Esophagus muscularis mucosa (tissue), 4 donors: ENCODE measurements at places on chromosomes 13 and 19. TPM values are rescaled to one million over a fixed set of nuclear protein-coding genes. Genes with fewer than 3 reads are reported as not detected.

Gene FUT3
- not detected for total RNA-seq

Gene SIGLEC9
- total RNA-seq: 2.0 TPM

Gene LRRC25
- total RNA-seq: 5.8 TPM

Gene NCAN
- total RNA-seq: not detected

Gene MTRF1
- total RNA-seq: 9.8 TPM

Gene ZNF850
- total RNA-seq: 1.7 TPM

Gene SWSAP1
- total RNA-seq: 1.7 TPM

Gene LDLR
- total RNA-seq: 258 TPM

Gene ENOX1
- total RNA-seq: 14.1 TPM

Gene FSD1
- not detected for total RNA-seq

DNA sequence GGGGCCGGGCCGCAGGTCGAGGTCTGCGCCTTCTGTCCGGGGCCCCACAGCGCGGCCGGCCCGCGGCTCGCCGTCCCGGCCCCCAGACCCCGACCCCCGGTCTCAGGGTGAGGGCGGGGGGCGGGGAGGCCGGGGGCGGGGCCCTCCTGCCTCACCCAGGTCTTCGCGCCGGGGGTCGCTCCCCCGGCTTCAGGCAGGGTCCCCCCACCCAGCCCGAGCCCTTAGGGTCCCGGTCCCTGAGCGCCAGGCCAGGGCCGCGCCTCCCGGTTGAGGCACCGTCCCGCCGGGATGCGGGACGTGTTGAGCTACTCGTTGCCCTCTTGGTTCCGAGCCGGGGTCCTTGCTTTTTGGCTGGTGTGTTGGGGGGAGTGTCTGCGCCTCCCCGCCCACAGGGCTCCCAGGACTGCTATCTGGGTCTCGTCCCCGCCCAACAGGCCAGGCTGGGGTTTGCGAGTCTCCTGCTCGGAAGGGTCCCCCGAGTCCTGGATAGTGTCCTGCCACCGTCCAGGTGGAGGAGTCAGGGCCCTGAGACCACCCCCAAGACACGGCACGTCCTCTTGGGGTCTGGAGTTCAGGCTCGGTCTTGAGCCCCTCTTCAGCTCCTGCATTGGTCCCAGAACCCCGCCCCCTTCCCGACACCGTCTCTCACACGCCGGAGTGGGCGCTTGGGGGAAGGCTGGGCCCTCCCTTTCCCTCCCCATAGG is 452 bp downstream of the PIAS4 start:
- H3K36me3 ChIP-seq: peaks cover 2% of the 10 kb centered on the region
- no peaks in the 10 kb centered on the region for H3K27me3 ChIP-seq
- peaks cover 60% of the 10 kb centered on the region for H3K4me1 ChIP-seq
- peak overlapping the region; percentile 95 for H3K27ac ChIP-seq

DNA sequence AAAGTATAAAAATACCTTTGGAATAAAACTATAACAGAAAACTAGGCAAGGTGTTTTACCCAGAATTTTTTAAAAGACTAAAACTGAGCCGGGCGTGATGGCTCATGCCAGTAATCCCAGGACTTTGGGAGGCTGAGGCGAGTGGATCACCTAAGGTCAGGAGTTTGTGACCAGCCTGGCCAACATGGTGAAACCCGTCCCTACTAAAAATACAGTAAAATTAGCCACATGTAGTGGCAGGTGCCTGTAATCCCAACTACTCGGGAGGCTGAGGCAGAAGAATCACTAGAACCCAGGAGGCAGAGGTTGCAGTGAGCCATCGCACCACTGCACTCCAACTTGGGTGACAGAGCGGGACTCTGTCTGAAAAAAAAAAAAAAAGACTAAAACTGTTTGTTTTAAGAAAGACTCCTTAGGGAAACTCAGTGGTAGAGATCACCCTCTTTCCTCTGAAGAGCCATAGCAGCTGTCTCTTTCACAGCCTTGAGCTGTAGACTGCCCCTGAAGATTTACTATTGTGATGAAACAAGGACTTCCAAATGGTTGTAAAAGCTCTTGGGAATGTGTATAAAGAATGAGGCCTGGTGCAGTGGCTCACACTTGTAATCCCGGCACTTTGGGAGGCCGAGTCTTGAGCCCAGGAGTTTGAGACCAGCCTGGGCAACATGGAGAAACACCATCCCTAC is 14.7 kb upstream of the KCTD4 start:
- peaks cover 15% of the 10 kb centered on the region for H3K4me1 ChIP-seq
- no peak for DNase-seq
- no peak overlapping the region for H3K27ac ChIP-seq
- no peaks in the 10 kb centered on the region for H3K27me3 ChIP-seq
- no peaks in the 10 kb centered on the region for H3K36me3 ChIP-seq

DNA sequence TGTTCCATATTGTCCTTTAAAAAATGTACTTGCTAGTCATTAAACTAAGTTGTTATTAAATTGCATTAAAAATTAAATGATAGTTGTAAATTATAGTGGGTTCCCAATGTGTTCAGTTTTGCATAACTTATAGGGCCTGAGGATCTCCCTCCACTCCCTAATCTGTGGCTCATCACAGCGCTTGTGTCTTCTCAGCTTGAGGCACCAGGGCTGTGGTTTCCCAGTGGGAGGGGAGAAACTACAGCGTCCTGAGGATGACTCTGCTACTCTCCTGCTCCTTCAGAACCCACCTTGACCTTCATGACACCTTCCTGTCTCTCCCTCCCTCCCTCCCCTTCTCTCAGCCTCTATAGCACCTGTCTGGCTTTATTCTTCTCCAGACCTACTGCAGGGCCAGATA is 1.4 kb downstream of the SGCG start:
- H3K27ac ChIP-seq: no peak overlapping the region
- DNase-seq: no peak
- H3K4me1 ChIP-seq: no peaks in the 10 kb centered on the region
- no peaks in the 10 kb centered on the region for H3K36me3 ChIP-seq
- H3K4me3 ChIP-seq: no peak overlapping the region

GRCh38 chr19:16261584-16262368 is 62.9 kb upstream of the KLF2 start:
- H3K4me3 ChIP-seq: no peak overlapping the region
- no peak overlapping the region for H3K27ac ChIP-seq
- no peaks in the 10 kb centered on the region for H3K36me3 ChIP-seq
- H3K4me1 ChIP-seq: peaks cover 27% of the 10 kb centered on the region
- DNase-seq: no peak

- DNase-seq: no peak
- peaks cover 36% of the 10 kb centered on the region for H3K4me1 ChIP-seq
- peaks cover 34% of the 10 kb centered on the region for H3K27me3 ChIP-seq
- H3K4me3 ChIP-seq: peak overlapping the region; percentile 30
- H3K27ac ChIP-seq: no peak overlapping the region
Observed at GRCh38 chr19:590396-590745, 690 bp downstream of the HCN2 start.

DNA sequence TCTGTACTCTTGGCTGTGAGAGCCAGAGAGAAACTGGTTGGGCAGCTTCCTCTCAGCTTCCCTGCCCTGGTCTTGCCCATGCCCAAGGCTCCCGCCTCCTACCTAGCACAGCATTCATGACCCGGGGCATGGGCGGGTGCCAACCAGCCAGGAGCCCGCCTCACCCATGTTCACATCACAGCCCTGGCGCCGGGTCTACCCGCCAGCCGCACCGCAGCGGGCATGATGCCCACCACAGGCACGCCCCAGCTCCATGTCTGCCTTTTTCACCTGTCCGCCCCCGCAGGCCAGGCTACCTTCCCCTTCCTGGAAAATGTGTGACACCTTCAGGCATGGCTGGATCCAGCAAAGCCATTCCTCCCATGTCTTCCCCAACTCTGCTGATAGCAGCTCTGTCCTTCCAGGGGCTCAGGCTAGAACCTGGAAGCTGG is 42.1 kb downstream of the PTPRS start:
- H3K27ac ChIP-seq: no peak overlapping the region
- no peak overlapping the region for H3K4me3 ChIP-seq
- no peaks in the 10 kb centered on the region for H3K27me3 ChIP-seq
- no peaks in the 10 kb centered on the region for H3K36me3 ChIP-seq
- H3K4me1 ChIP-seq: no peaks in the 10 kb centered on the region

- no peaks in the 10 kb centered on the region for H3K36me3 ChIP-seq
- no peaks in the 10 kb centered on the region for H3K27me3 ChIP-seq
Observed at GRCh38 chr13:38849315-38849714, 141.3 kb downstream of the STOML3 start.

- DNase-seq: no peak
- peaks cover 65% of the 10 kb centered on the region for H3K4me1 ChIP-seq
Observed at GRCh38 chr13:46648166-46648607, 95.2 kb downstream of the LRCH1 start.

DNA sequence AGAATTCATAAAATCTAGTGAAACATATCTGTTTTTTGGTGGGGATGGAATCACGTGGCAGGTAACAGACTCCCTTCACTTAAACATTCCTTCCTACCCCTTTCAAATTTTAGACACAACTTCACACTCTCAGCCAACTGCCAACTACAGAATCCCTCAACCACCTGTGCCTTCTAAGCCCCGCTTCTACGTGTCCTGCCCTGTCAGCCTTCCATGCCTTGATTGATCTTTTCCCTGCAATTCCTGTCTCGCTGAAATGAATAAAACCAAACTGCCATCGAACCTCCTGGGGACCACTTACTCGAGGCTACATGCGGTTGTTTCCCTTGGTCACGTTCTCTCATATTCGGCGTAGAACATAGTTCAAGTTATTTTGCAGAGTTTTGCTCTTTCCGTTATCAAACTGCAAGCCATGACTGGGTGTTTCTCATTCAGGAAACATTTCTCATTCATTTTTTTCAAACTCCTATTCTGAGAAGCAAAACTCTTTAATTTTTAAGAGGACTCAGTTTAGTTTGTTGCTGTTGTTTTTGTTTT is 1.1 kb downstream of the ZNF625 start:
- DNase-seq: no peak
- H3K27me3 ChIP-seq: no peaks in the 10 kb centered on the region
- H3K4me1 ChIP-seq: peaks cover 15% of the 10 kb centered on the region
- H3K27ac ChIP-seq: peak overlapping the region; percentile 87

DNA sequence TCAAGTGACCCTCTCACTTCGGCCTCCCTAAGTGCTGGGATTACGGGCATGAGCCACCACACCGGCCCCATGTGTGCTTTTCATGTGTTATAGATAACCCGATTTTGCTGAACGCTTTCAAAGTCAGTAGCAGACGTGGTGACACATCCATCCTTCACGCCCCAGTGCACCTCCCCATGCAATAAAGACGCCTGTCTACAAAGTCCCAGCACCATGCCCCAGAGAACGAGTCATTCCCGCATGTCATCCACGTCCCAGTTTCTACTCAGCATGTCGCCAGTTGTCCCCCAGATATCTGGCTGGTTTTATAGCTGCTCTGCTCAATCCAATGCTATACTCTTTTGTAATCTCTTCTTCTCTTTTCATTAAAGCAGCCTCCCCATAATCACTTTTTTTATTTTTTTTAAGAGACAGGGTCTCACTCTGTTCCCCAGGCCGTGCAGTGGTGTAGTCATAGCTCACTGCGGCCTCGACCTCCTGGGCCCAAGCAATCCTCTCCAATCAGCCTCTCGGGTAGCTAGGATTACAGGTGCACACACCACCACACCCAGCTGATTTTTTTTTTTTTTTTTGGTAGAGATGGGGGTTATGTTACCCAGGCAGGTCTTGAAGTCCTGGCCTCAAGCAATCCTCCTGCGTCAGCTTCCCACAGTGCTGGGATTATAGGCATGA is 42.5 kb downstream of the DNM2 start:
- H3K4me1 ChIP-seq: peaks cover 43% of the 10 kb centered on the region
- no peaks in the 10 kb centered on the region for H3K27me3 ChIP-seq
- DNase-seq: no peak
- no peak overlapping the region for H3K4me3 ChIP-seq
- H3K36me3 ChIP-seq: peaks cover 31% of the 10 kb centered on the region

- H3K27ac ChIP-seq: no peak overlapping the region
- H3K4me3 ChIP-seq: no peak overlapping the region
- no peaks in the 10 kb centered on the region for H3K36me3 ChIP-seq
- H3K27me3 ChIP-seq: no peaks in the 10 kb centered on the region
Observed at GRCh38 chr19:15144046-15144646, 36.9 kb downstream of the SYDE1 start.

DNA sequence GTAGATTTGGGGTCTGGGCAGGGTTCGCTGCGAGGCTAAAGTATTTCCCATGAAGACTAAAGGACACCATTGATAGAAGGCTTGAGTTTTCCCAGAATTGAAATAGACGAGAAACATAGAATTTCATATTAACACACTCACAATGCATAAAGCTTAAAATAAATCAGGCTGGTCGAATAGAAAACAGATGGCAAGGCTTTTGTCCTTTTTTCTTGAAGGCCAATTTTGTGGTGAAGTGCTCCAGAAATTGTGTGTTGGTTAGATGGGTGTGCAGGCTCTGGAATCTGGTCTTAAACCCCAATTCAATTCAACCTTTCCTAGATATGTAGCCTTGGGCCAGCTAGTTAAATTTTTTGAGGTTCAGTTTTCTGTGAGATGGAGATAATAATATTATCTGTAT is 56.9 kb upstream of the LRCH1 start:
- no peaks in the 10 kb centered on the region for H3K27me3 ChIP-seq
- H3K36me3 ChIP-seq: no peaks in the 10 kb centered on the region
- DNase-seq: no peak
- H3K27ac ChIP-seq: no peak overlapping the region
- H3K4me3 ChIP-seq: no peak overlapping the region

DNA sequence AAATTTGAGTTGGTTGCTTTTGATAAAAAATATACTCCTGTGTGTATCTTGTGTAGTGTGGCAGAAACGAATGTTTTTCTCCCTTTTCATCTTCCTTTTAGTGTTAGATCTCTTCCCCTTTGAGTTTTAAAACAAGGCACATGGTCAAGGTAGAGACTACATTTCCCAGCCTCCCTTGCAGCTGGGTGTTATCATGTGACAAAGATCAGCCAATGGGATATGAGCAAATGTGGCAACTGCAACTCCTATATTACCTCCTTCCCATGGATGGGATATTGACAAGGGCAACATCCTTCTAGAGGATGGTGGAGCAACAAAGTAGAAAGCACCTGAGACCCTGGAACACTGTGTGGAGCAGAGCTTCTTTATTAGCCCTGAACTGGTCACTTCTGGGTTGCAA is 42.4 kb downstream of the ADGRE3 start:
- H3K36me3 ChIP-seq: no peaks in the 10 kb centered on the region
- H3K27ac ChIP-seq: no peak overlapping the region
- H3K27me3 ChIP-seq: no peaks in the 10 kb centered on the region
- no peak for DNase-seq
- no peak overlapping the region for H3K4me3 ChIP-seq
